ENCODE measurements at places on chromosomes 7 and 10.

GRCh38 chr7:26860361-26860760, 4.0 kb downstream of the SKAP2 start:
- peak; percentile 42 for DNase-seq

GRCh38 chr7:23287612-23288011, 11.5 kb upstream of the MALSU1 start:
- DNase-seq = no peak

- DNase-seq = no peak
Observed at GRCh38 chr10:51867956-51868355, 168.6 kb upstream of the CSTF2T start.

DNA sequence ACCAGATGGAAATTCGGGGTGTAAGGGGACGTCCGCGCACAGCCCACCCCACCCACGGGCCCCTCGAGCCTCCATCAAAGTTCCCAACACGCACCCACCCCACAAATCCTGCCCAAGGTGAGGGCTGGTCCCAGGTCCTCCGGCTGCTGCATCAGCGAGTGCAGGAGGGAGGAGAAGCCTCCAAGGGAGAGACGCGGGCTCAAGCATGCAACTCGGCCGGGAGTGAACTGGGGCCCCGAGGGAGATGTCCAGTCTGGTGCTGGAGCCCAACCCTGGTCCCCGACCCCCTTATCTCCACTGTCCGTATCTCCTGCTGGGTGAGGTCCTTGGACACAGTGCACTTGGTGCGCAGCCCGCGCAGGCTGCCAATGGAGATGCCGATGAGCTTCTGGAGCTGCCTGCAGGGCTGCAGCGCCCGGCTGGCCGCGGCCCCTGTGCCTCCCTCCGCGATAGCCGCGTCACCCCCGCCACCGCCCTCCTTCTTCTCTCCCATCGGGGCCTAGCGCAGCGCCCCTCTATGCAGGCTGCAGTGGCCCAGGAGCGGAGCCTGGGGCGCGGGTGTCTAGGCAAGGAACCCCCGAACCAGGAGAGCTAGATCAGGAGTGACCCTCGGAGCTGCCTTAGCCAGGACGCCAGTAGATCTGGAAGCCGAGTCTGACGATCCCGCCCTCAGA, 489.2 kb downstream of the ZNF33B start:
- peak; percentile 2 for DNase-seq

DNA sequence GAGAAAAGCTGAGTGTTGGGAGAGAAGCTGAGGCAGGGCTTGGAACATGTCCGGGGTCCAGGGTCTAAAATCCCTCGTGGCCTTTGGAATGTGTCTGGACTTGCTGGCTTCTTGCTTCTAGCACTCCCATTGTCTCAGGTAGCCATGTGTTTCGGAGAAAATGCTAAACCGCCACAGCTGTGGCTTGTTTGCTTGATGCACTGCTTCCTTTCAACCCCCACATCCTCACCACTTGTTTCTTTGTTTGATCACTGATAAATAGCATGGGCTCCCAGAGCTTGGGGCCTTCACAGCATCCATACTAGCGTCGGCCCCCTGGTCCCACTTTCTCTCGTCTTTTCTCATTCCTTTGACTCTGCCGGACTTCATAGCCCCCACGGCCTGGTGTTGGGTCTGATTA, 102.7 kb downstream of the ANKRD26 start:
- no peak for DNase-seq

DNA sequence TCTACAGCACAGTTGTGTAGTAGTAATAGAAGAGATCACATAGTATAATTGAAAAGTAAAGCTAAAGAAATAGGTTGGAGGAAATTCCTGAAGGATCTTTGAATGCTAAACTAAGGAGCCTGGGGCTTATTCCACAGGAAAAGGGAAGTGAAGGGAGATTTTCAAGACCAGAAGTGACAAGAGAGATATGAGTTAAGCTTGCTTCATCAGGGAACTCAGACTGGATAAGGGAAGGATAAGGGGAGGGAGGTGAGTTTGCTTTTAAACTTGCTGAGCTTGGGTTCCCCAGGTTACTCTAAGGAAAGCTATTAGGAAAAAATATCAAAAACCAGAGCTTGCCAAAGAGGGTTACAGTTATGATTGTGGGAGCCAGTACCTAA, 182.4 kb downstream of the RAPGEF5 start:
- DNase-seq = no peak
